RWPE1 (cell line): ENCODE measurements at places on chromosomes 5 and 9.
A peak's percentile ranks its signal among the peaks of the same experiment; 100 is the strongest.

GRCh38 chr5:135356522-135357318 is 42.3 kb downstream of the MACROH2A1 start:
- no peak for DNase-seq

DNA sequence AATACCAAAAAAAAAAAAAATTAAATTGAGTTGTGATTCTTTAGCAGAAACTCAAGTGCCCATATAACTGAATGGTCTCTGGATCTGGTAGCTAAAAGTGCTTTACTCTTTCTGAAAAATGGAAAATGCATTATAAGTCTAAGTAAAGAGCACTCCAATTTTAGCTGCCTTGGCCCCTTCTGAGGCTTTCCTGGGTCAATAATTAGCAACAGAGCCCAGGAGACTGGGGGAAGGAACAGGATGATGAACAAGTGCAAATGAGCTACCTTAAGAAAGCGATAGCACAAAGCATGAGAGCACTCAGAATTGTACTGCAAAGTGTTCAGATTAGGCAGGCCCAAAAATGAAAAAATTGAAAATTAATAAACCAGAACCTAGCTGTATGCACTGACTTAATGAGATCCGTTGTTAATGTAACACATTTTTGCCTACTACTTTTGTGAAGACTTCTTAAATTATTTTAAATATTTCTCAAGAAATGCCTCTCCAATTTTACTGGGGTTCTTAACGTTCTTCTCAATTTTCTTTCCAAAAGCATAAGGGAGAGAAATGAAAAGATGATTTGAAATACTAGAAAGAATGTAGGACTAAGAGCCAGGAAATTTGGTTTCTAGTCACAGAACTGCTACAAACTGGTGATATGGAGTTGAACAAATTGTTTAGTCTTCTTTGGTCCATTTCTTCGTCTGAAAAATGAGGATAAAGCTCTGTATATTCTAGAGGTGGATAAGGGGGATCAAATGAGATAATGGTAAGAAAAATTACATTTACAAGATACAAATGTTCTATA is 566.1 kb downstream of the PDE4D start:
- DNase-seq, result no peak

DNA sequence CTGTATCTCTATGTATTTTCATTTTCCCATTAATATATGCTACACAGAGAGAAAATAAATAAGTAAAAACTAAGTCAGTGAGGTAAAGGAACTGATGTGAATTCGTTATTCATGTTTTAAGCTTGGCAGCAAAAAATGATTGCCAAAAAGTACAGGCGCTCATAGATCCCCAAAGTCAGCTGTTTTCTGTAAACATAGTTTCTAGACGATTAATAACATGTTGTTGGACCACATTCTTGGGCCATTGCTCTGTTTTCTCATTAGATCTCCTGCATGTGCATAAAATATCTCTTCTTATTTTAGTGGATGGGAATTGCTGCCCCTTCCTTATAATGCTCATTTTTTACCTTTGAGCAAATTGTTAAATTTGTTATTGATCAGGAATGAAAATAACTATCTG is 215.2 kb downstream of the TLE1 start:
- DNase-seq, result no peak

DNA sequence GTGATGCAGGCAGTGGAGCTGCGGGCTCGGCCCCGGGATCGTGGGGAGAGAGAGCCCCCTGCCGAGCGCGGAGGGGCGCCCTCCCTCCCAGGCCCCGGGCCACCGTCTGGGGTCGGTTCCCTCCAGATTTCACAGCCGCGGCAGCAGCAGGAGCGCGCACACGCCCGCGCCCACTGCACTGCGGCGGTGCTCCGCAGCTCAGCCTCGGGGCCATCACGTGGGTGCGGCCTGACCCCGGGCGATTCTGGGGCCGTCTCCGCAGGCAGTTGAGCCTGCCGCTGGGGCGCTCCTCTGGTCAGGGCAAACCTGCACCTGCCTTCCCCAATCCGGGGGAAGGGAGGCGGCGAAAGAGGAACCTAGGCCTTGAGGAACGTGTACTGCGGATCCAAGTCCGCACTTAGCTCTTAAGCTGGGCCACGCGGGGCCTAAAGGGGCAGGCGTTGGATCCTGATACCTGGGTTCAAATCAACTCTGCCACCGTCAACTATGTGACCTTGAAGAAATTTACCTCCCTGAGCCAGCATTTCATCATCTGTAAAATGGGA is 9.4 kb upstream of the DELE1 start:
- DNase-seq, result no peak

DNA sequence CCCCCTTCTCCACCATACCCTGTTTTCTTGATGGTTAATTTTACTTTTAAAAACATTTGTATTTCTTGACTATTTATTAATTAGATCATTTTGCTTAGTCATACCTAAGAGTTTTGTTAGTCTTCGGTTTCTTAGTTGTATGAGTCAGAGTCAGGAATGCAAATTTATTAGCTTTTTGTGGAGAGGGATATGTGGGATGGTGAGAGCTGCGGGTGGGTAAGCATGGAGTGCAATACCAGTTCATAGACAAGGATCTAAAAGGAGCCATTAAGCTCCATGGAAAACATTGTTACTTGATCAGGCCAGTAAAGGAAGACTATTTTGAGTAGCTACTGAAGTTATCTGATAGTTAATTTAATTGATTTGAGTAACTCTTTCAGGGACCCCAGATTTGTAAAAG is 77.5 kb downstream of the ZSWIM6 start:
- DNase-seq, result peak; percentile 91

DNA sequence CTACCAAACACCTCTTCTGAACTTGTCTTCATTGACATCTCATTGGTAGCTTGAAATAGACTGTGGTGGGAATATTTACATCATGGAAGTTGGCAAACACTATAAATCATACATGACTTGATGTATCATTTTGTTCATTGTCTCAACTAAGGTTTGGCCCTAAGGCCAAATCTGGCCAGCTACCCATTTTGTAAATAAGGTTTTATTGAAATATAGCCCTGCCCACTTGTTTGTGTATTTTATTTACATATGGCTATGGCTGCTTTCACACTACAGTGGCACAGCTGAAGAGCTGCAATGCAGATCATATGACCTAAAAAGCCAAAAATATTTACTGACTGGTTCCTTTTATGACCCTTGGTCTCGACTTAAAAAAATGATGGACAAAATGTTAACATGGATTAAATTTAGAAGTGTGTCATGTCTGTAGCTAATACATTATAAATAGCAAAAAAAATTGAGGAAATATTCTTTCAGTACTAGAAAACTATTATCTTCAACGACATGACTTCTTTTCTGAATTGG is 22.1 kb downstream of the FAM240B start:
- DNase-seq, result no peak

GRCh38 chr9:135616619-135617537 is 22.5 kb downstream of the GLT6D1 start:
- no peak for DNase-seq

DNA sequence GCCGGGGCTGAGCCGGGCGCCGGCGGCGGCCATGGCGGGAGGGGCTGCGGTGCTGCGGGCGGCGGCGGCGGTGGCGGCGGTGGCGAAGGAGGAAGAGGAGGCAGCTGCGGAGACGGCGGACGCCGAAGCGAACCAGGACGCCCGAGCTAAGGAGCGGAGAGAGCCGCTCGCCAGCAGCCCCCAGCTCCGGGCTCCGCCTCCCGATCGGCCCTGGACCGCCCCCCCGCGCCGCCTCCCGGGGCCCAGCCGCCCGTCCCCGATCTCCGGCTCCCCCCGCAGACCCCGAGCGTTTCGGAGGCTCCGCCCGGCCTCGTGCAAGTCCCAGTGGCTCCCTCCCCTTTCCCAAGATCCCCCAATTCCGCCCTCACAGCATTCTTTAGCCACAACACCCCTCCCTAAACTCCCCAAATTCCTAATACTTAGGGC is at the start of gene ASTN2:
TSS of gene ASTN2 (minus strand) at position 152 of the 426 bp plus-strand sequence. CDS start at position 33, 119 bp downstream.
- peak; percentile 27 for DNase-seq

DNA sequence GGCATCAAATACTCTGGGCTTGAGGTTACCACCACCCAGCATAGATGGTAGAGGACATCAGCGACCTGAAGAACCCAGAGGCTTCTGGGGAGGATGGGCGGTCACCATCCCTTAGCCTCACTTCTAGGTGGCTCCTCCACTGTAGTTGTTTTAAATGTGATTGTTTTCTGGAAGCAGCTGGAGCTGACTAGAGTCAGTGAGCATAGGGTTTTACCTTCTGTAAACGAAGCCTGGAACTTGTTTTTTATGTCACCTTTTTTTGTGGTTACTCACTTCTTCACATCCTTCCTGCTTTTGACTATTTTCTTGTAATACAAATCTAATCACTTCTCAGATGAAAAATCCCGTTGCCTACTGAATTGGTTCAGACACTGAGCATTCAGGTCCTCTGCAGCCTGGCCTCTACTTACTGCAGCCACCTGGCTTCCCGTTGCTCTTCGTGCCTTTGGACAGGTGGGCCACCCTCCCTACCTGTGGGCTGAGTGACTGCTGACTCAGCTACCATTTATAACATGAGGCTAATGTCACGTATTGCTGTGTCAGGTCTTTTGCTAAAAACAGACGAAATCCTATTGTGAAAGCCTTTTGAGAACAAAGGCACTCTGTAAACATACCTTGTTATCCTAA is 167.8 kb downstream of the MAN2A1 start:
- no peak for DNase-seq

DNA sequence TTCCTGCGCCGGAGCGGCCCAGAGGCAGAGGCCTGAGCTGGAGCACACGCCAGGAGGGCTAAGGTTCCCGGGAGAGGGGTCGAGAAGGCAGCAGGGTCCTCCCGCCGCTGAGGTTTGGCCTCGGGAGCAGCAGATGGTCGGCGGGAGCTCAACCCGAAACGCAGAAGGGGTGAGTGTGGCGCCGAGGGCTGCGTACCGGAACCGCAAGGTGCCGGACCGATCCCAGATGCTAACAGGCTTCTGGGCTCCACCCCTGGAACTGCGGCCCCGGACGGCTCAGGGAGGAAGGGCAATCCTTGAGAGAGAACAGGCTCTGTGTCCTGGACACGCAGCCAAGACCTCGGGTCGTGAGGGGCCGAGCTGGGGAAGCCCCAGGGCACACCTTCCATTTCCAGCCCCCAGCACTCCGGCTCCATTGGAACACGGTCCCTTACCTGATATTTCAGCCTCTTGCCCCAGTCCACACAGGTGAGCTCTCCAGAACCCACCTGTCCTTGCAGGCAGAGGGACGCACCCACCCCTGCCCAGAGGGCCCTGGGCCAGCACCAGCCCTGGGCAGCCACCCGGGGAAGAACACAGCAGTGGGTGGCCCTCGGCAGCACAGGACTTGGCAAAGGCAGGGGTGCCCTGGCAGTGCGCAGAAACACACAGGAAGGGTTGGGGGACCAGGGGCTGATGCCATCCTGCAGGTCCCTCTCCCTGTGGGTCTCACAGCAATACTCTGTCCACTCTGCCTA is 1.4 kb downstream of the LHX3 start:
- DNase-seq, result no peak

- no peak for DNase-seq
These were observed 2.8 kb upstream of the ADAMTS12 start for GRCh38 chr5:33894566-33894965.

GRCh38 chr5:169088028-169088725 is 212.8 kb downstream of the SLIT3 start:
- DNase-seq, result no peak

GRCh38 chr5:38807570-38808483 is 38.0 kb upstream of the OSMR start:
- peak; percentile 35 for DNase-seq

DNA sequence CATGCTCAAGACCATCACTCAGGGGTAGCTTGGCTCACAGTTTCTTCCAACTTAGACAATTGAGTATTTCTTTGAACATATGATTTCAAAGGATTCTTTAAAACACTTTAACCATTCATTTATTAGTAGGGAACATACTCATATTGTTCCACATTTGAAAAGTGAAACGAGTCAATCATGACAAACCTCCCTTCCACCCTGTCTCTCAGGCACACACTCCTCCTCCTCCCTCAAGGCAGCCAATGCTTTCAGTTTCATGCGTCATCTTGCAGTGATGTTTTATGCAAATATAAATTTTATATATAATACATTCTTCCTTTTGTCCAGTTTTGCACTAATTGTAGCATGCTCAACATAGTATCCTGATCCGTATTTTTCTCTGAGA is 126.0 kb upstream of the BOD1 start:
- DNase-seq, result no peak

DNA sequence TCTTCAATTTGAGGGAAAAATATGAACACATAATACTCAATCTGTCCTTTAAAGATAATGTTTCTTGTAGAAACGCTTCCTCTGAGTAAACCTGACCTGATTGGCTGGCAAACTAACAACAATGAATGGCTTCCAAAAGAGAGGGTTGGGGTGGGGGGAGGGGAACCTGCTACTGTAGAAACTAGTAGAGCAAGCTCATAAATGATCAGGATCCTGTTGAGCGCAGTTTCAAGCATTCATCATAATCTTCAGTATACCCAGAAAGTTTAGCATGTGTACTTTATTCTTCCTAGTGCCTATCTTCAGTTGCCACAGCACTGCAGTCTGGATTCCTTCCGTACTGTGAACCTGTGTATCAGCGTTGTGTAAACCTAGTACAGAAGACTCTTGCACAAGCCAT is 63.0 kb upstream of the FCHO2 start:
- no peak for DNase-seq

DNA sequence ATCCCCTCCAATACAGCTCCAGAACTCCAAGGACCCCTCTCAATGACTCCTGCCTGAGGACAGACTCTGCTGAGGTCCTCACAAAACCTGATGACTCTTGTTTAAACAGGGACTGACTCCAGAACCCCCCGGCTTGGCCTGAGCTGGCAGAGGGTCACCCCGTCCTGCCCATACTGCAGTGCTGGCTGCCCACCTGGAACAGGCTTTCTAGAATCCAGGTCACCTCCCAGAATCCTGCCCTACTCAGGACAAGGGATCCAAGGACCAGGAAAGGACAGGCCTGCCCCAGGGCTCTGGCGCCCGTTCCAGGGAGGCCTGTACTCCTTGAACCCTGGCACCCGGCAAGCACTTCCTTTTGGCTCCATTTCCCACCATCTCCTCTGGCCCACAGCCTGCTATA is 22.2 kb downstream of the RALGDS start:
- no peak for DNase-seq
